Stimulated activated naive CD4-positive, alpha-beta T cell (primary cell): ENCODE measurements at places on chromosomes 4 and X.

DNA sequence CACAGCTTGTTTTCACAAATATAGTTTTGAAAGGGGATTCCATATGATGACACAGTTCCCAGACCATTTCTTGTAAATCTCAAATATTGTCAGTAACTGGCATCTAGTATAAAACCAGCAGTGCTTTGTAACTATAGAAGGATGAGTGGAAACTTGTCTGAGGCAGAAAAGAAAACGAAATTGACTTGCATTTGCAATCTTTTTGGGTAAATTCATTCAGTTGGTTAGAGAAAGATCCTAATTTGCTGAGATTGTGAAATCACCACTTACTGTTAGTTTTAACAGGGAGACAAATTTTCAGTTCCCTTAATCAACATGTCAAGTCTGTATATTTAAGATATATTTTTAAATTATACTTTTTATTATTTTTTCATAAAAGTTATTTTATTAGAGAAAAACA is 71.5 kb upstream of the VEGFC start:
- no peak for DNase-seq

- DNase-seq: no peak
Measured at GRCh38 chr4:109947457-109947856, 34.8 kb downstream of the EGF start.

DNA sequence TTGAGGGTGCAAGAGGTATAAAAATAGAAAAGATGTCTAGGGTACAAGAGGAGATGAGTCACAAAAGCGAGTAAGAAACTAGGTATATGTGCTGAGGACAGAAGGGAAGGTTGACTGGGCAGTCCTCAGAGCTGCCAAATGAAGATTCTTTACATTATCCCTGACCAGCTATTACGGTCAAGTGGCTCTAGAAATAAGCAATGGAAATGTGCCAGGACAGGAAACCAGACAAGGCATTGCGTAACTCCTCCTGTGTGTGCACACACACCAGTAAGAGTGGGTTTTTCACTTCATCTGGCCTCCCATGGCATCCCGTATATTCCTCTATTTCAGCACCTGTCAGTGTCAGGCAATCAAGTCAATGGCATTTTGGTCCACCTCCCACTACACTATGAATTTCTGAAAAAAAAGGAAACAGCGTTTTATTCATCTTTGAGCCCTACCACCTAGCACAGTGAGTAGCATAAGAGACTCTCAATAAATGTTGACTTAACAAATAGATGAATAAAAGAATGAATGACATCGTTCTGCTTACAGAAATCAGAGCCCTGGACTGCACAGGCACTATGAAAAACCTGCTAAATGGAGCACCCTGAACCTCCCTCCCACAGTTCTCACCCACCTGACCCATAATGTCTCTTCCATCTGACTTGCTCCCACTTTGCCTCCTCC is 62.6 kb upstream of the KLF3 start:
- DNase-seq: no peak

GRCh38 chr4:122832732-122833131 is 6.1 kb downstream of the FGF2 start:
- no peak for DNase-seq

- DNase-seq: no peak
Measured at GRCh38 chr4:182809417-182810102, 107.6 kb downstream of the DCTD start.

GRCh38 chr4:4618847-4619246 is 77.0 kb upstream of the STX18 start:
- DNase-seq: no peak

GRCh38 chrX:10884246-10884645 is 226.9 kb upstream of the HCCS start:
- no peak for DNase-seq

GRCh38 chr4:118206627-118207026 is 146.2 kb downstream of the PRSS12 start:
- DNase-seq: no peak

GRCh38 chr4:87037671-87038334 is 103.0 kb downstream of the AFF1 start:
- DNase-seq: no peak

- no peak for DNase-seq
Measured at GRCh38 chr4:11436084-11436483, 7.4 kb upstream of the HS3ST1 start.

DNA sequence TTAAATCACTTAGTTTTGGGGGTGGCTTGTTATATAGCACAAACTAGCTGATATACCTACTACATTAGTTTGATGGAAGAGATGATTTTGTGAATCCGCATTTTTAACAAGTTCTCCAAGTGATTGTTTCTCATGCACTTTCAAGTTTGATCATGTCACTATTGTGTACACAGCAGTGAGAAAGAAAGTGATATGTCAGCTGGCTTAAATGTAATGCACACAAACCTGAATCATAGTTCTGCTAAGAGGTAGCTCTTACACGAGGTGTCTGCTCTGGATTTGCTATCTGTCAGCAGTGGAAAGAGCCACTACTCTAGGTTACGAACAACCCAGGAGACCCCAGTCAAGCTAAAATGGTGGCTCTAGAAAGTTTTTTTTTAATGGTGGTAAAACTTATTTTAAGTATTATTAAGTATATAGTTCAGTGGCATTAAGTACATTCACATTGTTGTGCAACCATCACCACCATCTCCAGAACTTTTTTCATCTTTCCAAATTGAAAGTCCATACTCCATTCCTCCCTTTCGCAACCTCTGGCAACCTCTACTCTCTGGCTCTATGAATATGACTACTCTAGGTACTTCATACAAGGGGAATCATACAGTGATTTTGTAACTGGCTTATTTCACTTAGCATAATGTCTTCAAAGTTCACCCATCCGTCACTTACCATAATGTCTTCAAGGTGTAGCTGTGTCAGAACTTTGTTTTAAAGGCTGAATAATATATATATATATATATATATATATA is 147.3 kb downstream of the HS6ST2 start:
- no peak for DNase-seq

DNA sequence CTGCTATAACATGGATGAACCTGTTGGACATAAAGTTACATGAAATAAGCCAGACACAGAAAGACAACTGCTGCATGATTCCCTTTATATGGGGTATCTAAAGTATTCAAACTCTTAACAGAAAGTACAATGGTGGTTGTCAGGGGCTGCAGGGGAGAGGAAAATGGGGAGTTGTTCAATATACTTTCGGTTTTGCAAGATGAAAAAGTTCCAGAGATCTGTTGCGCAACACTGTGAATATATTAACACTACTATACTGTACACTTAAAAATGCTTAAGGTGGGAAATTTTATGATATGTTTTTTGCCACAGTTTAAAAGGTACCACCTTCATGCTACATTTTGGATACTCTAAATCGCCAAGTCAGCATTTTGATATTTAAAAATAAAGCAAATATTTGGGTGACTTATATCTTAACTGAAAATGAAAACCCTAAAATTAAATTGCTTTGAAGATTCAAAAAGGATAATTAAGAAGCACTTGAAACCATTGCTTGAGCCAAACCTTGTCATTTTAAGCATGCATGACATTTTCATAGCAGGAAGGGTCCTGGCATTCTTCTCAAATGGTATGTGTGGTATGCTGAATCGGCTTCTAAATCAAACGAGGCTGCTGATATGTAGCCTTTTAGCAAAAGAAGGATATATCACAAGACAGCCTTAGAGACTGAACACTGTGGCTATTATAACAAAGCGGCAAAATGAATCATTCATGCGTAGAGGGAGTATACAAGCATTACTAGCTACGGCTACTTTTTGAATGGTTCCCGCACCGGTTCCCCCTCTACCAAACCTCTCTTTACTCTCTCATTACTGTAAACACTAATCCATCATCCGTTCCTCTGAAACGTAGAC is 607.1 kb upstream of the DIPK2B start:
- DNase-seq: no peak

DNA sequence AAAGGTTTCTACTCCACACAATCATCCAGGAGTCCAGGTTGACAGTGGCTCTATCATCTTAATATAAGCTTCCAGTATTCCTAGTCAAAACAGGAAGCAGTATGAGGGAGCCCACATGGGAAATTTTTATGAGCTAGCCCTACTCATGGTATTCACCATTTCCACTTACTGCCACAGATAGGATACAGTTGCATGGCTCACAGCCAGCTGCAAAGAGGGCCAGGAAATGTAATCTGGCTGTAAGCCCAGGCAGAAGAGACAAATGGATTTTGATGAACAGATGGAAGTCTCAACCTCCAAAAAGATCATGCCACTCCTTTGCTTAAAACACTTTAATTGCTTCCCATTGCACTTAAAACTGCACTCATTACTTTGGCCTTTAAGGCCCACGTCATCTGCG is 150.6 kb downstream of the ADAMTS3 start:
- no peak for DNase-seq
